ENCODE measurements at places on chromosomes 1 and 21. TPM values are rescaled to one million over a fixed set of nuclear protein-coding genes. Genes with fewer than 3 reads are reported as not detected.

DNA sequence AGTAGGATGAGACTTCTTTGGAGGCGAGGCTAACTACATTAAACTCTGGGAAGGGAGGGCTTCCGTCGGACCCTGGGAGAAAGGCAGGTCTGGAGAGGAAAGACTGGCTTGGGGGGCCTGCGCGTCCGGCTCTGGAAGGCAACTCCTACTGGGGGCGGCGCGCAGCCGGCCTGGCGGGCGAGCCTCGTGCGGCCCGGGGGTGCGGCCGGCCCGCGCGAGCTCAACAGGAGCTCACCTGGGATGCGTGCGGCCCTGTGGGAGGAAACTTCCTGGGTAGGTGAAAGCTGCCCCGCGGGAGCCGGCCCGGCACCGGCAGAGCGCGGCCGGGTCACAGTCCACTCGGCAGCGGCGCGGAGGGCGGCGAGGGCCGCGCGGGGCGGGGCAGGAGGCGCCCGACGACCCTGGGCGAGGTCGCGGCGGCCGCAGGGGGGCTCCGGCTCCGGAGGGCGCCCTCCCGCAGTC lies 449 bp downstream of the EPS15 start:
- peak; percentile 70 for DNase-seq

TDRD10 gene
- not detected for total RNA-seq

- no peak for DNase-seq
These were observed 70.7 kb downstream of the SCMH1 start for GRCh38 chr1:41171266-41171874.

DNA sequence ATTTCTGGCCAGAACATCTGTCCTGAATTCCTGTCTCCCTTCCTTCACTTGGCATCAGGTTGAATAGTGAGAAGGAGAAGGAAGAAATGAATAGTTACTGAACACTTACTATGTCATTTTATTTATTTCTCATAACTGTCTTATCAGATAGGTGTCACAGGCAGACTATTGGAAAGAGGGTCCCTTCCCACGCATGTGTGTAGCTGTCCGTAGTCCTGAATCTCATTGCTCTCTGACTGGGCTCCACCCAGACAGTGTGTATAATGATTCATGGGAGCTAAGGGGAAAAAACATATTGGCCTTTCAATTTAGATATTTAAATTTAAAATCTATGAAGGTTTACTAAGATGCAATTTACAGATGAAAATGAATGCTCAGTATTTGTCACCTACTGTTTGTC lies 86.1 kb downstream of the OMA1 start:
- DNase-seq: peak; percentile 27

- DNase-seq: no peak
These were observed 136.1 kb downstream of the TGFB2 start for GRCh38 chr1:218481116-218481775.

DNA sequence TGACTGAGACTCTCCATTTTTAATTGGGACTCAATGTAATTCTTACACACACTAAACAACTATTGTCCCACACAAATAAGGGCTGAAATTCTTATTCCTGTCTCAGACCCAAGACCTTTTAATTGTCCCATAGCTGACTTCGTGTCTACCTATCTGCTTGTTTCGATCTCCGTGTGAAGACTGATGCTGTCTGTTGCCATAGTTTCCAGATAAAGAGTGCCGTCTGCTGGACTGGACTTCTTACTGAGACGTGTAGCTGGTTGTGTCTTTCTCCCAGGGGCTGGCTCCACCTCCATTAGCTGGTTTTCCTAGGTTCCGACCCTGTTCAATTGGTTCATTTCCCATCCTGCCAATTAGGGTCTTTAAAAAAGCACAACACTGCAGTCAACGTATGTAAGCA lies 235.3 kb upstream of the PLXNA2 start:
- no peak for DNase-seq

IL20 gene
- not detected for total RNA-seq

- no peak for DNase-seq
These were observed 30.6 kb downstream of the FAF1 start for GRCh38 chr1:50929376-50929958.

S100A9 gene
- total RNA-seq: not detected

MX2 gene
- total RNA-seq: 30.7 TPM

DNA sequence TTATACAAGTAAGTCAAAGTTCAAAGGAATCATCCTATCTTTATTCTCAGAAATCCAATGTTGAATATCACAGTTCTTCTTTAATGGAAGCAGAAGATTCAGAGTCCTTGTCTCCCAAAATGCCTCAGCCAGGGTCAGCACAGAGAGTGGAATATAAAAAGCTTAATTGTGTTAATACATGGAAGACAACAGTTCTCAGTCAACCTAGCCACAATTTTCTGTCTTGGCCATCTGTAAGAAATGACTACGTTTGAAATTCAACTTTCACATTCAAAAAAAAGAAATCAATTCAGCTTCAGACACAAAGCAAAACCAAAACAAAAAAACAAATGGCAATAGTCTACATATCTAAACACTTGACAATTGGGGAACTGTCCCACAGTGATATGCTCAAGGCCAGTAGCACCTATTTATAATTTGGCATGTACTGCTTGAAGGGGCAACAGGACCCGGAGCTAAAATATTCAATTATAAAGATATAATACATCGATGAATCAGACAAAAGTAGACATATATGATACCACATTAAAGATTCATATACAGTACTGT lies 27.3 kb upstream of the GLIS1 start:
- no peak for DNase-seq

SLC30A10 gene
- total RNA-seq: not detected

All from activated CD4-positive, alpha-beta T cell treated with anti-CD3 and anti-CD28 coated beads for 36 hours (primary cell).